Activated T-cell treated with anti-CD3 and anti-CD28 coated beads for 48 hours (primary cell): ENCODE measurements at places on chromosomes 12 and 14.

GRCh38 chr14:58941629-58942028 is 246.8 kb upstream of the DAAM1 start:
- no peak for DNase-seq

GRCh38 chr12:45076417-45077026 is 25.6 kb upstream of the DBX2 start:
- no peak for DNase-seq

DNA sequence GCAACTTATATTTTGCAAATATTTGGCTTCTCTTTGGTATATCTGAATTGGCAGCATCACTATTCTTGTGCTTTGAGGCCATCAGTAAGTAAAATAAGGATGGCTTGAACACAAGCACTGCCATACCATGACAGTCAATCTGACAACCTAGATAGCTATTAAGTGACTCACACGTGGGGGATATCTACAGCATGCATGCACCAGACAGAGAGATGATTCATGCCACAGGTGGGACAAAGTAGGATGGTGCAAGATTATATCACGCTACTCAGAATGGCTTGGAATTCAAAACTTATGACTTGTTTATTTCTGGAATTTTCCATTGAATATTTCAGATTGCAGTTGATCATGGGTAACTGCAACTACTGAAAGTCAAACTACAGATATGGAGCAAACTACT is 675.6 kb upstream of the MDGA2 start:
- no peak for DNase-seq

DNA sequence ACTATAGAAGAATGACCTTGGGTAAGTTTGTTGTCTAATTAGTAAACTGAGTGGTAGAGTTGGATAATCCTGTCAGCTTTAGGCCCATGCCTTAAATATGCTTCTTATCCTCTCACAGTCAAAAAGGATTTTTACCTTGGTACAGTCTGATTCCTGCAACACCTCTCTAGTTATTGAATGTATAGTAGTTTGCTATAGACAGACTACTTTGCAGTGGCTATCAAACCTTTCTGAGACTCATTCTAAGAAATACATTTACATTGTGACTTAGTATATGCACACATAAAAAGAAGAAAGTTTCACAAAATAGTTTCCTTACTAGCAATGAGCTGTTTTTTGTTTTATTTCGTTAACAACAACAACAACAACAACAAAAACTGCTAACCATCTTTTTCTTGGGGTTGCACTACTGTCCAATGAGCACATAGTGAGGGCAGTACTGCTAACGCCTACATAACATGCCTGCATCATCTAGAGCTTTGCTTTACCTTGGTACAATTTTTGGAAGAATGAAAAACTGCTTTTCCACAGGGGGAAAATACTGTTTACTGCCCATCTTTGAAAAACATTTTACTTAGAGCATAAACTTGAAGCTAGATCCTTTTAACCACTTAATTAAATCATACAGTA is 28.5 kb downstream of the WNK1 start:
- DNase-seq, result no peak

GRCh38 chr12:68579254-68579653 is 31.4 kb upstream of the RAP1B start:
- no peak for DNase-seq

- DNase-seq, result no peak
These were observed 10.0 kb upstream of the SNRPF start for GRCh38 chr12:95848575-95849388.

GRCh38 chr14:95452893-95453712 is 63.3 kb downstream of the SYNE3 start:
- no peak for DNase-seq
